NCI-H146 (cell line): ENCODE measurements at places on chromosomes 5 and 9.

DNA sequence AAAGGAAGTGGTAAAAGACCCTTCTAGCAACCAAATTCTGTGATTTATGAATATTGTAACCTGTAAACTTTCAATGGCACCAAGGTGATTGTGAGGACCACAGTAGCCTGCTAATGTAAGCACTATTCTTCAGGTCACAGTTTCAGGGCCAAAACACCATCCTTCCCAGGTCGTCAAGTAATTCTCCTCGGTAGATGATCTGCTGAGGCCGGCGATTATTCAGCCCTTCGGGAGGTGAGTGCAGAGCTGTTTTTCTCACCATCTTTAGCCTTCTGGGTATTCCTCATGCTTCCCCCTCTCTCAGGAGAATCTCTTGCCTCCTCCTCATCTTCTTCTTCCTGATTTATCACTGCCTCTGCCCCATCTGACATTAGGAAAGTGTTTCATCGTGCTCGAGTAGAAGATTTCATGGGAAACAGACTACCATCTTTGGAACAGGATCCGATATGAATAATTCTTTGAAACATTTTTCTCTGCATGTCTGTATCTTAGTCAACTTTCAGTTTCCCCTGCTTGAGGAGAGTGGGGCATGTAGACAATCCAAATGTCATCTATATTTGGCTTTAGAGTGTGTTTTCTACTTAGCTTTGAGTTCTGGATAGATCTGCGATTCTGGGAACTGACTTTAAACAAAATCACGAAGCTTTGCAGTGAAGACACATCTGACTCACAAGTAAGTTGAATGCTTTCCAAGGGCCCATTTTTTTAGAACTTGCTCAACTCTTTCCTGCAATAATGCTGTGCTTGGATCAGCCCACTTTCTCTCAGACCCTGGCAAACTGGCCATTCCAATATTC is 173.9 kb downstream of the AOPEP start:
- no peak for DNase-seq

- no peak for DNase-seq
Observed at GRCh38 chr9:80496901-80497556, 925.3 kb downstream of the TLE4 start.

DNA sequence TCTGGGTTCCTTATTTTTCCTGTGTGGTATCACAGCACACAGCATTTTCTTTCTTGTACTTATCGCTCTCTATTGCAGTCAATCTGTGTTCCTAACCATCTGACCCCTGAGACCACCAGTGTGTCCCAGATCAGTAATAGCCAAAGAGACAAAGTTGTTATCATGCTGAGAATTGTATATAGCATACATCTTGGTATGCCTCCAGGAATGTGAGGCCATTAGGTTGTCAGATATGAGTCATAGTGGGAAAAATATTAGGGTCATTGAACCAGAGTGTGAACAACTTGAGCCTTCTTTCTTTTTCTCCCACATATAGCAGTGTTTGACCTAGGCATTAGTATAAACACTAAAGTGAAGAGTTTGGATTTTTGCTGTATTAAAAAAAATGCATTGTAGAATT is 106.3 kb downstream of the NDUFAF2 start:
- DNase-seq, result no peak

- peak; percentile 71 for DNase-seq
Observed at GRCh38 chr5:168047043-168047668, 244.3 kb upstream of the WWC1 start.

GRCh38 chr9:90458485-90458884 is 184.1 kb downstream of the DIRAS2 start:
- peak; percentile 76 for DNase-seq

- no peak for DNase-seq
Observed at GRCh38 chr5:152237531-152237930, 167.5 kb downstream of the NMUR2 start.

DNA sequence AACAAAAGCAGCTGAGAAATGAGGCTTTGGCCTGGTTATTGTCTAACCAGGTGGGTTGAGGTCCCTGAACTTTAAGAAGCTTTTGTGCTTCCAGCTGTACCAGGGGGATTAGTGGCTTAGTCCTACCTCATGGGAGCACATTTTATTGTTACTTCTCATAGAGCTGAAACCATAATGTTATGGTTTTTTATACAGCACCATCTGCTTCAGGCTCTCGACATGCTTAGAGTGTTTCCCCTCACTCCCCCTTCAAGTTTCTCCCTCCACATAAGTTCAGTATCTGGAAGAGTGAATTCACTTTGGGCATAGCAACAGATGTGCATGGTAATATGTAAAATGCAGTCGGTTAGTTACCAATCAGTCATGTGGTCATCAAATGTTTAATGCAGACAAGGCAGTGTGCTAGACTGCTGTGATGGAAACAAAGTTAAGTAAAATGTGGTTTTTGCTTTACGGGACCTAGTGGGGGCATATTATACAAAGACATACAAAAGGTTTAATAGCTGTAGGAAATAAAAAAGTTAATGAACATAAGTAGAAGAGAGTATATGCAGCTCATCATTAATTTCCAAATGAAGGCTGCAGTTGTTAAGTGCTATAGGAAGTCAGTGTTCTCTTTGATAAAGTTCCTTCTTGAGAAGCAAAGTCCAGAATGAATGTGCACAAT is 95.9 kb upstream of the SPRY4 start:
- no peak for DNase-seq

- DNase-seq, result no peak
Observed at GRCh38 chr5:36982146-36982545, 105.6 kb downstream of the NIPBL start.

DNA sequence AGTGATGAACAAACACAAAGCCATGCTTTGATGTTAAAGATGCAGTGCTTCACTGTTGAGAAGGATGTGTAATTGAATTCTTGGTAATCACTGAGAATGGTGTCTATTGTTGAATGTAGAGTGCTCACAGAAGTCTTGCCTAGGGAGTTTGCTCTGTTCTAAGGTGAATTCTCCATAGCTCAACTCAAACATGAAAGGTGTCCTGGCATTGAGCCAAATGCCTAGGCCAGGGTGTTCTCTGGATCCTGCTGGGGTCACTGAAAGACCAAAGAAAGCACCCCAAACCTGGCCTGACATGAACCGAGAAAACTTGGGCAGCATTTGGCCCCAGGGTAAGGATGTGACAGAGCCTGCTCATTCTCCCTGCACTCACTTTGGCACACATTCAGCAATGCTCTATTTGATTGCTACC is 217.3 kb downstream of the ARL15 start:
- DNase-seq, result peak; percentile 37

DNA sequence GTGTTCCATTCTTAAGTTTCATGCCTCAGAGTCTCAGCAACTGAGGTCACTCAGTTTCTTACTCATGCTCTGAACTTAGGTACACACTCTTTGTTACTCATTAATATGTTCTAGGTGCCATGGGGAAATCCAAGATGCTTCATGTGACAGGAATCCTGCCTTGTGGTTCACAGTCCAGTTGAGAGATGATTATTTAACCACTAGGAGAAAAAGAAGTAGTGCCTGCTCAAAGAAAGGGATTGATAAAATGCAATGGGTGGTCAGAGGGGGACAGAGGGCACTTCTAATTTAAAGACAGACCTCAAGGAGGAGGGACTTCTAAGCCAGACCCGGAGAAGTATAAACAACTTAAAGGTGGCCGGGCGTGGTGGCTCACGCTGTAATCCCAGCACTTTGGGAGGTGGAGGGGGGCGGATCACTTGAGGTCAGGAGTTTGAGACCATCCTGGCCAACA is 69.0 kb downstream of the UGCG start:
- DNase-seq, result no peak

DNA sequence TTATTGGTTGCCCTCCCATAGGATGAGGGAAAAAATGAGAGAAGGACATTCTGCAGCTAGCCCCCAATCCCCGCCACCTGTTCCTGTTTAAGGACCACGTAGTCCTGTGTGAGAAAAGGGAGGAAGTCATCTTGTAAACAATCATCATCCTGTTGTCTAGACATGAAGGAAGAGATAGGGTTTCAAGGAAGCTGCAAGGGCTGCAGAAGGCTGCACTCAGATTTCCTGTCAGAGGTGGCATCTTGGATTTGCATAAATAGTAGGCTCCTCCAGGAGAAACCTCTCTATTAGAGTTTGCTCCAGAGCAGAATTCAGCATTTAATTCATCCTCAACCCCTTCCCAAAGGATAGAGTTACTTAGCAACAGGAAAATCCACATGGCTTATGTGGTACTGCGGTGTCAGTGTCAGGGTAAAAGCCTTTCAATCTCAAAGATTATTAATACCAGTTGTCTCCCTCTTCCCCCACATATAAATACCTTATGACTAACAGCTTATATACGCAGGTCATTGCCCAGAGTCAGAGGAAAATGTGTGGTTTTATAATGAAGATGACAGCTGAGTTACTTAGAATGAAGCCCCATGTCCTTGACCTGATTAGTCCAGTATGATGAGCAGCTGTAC is 4.6 kb upstream of the DNAJC18 start:
- no peak for DNase-seq

DNA sequence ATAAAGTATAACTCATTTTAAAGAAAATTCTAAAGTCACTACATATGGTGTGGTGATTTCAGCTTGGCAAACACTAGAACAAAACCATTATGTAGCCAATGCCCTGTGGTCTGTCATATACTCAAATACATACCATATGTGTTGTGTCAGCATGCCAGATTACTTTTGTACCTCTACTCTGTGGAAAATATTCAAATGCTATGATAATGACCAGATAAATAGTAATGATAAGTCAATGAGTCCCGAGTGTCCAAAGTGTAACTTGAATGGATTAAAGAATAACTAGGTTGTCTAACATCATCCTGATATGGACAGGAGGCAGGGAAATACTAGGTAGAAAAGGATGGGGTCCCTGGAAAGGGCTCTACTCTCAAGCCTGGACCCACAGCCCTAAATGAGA is 58.0 kb upstream of the IL6ST start:
- DNase-seq, result no peak

DNA sequence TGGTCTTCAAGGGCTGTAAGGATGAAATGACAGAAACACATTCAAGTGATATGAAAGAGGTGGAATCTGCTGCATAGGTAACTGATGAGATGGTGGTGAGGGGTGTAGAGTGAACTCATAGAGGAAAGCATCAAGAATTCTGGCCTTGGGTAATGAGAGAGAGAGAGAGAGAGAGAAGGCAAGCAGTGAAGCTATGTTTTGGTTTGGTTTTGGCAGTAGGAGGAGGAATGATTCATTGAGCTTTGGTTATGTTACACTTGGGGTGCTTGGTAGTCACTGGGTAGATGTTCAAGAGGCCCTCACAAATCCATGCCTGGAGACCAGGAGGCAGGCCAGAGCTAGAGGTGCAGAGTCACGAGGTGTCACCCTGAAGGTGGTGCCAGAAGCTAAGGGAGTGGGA is 89.5 kb downstream of the EGFLAM start:
- DNase-seq, result no peak

DNA sequence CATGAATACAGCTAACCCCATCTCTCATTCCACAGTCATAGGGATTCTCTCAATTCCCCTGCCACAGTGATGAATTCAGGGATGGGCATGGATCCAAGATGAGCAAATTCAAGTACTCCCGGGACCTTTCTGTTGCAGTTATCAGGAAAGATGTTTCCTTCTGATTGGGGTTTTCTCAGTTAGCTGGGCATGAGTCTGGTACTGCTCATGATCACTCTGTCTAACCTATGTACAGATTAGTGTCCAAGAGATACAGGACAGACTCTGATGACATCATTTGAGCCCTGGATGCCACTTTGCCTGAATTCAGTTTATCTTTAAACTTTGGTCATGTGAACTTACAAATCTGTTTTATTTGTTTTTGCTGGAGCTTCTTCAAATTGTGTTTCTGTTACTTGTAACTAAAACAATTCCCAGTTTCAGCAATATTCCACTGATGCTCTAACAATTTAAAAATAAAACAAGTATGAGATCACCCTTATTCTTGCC is 257.7 kb upstream of the KLF9 start:
- DNase-seq, result no peak

DNA sequence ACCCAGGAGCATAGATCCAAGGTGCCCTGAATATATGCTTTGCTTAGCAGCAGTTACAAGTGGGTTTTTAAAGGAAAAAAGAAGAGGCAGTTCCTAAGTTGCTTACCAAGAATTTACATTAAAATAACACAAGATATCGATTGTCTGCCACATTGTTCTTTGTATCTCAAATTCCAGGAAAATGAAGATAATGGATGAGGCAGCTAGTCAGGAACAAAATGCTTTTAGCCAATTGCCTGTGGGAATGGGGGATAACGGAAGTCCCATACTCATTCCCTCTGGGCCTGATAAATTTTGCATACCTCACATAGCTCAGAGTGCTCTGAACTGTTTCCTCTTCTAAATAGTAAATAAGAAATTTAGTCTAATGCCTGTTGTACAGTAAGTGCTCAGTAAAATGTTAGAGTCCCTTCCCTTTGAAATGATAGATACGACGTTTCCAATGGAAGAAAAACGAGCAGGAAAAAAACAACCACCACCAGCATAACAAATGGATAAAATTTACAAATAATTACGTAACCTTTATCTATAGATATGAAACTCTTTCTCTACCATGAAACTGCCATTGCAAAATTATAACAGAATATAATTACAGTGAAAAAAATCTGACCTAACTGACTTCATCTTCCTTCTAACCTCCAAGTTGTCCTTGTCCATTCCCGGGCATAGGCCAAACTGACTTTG is 35.5 kb upstream of the TENT2 start:
- DNase-seq, result no peak

- DNase-seq, result no peak
Observed at GRCh38 chr5:180688330-180689070, 39.1 kb upstream of the FLT4 start.

GRCh38 chr5:142668336-142668735 is 17.6 kb downstream of the FGF1 start:
- no peak for DNase-seq

DNA sequence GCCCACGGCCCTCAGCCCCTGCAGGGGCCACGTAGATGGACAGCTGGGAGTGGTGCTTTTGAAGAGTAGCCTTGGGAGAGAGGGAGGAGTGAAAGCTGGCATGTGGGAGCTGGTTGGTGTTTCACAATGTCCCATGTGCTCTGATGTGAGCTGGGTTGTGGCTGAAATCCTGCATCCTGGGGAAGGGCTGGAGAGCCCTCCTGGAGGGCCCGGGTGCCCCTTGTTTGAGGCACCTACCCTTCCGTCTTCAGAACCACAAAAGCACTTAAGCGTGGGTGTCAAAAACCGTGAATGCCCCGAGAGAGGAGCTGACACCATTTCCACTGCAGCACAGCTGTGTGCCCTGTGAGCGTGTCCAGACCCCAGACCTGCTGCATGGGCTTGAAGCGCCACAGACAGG is 199.1 kb upstream of the ZNF618 start:
- no peak for DNase-seq

- no peak for DNase-seq
Observed at GRCh38 chr5:151677776-151678545, 8.8 kb downstream of the SPARC start.

DNA sequence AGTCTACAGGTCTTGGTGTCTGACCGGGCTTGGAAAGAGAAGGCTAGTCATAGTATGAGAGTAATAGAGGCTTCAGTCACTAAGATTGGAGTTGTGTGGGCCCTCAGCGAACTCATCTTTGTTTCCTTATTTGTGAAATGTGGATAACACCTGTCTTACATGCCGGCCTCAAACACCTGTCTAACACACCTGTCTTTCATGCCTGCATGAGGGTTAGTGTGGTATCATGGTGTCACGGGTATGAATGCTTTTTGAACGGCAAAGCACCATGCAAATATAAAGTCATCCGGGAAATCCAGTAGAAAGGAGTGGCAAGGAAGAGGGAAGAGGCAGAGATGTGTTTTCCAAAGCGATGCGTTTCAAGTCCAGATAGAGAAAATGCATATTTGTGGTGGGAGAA is 25.5 kb downstream of the GRAMD2B start:
- peak; percentile 64 for DNase-seq
